Stimulated activated CD8-positive, alpha-beta memory T cell treated with anti-CD3 and anti-CD28 coated beads, Interleukin-15, amount 100 ng/mL, for 1 hour (primary cell): ENCODE measurements at places on chromosomes 2 and 18.

DNA sequence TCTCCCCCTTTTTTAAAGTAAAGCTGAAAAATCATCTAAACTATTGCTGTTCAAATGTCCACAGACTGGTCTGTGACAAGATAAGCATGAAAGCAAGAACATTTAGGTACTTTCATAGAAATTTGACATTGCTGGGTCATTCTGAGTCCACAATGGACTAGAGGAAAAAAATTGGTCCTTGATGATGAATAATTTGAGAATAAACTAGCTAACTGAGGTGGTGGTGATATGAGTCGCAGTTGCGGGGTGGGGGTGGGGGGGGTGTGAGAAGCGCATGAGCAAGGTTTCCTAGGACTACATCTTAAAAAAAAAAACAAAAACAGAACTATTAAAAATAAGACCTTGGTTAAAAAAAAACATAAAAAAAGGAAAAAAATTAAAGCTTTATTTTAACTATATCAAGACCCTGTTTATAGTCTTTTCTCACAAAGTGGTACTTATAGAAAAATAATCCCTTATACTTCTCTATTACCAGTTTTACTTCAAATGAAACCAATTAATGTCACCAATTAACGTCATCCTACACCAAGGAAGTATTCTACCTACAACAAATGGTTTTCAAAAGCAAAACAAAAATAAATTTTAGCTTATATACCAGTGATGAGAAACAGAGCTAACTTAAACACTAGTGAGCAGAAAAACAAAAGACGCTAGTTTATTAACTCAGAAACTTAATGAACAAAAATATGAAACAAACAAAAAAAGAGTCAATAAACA lies 88.1 kb downstream of the ASXL2 start:
- DNase-seq: no peak

- no peak for DNase-seq
These were observed 51.4 kb downstream of the OSBPL1A start for GRCh38 chr18:24346254-24346653.

DNA sequence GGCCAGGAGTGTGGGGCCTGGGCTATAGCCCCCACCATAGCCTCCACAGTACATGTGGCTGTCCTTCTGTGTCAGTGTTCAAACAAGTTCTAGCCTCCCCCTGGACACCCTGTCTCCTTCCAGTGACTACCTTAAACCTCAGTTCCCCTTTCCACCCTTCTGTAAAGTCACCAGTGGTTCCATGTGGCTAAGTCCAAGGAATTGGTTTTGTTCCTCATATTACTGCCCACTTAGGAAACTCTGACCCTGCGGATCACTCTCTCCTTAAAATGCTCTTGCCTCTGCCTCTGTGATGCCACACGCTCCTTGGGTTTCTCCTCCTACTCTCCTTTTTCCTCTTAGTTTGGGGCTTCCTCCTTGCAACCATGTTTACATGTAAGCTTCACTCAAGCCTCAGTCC lies 27.8 kb upstream of the REL start:
- DNase-seq: no peak

DNA sequence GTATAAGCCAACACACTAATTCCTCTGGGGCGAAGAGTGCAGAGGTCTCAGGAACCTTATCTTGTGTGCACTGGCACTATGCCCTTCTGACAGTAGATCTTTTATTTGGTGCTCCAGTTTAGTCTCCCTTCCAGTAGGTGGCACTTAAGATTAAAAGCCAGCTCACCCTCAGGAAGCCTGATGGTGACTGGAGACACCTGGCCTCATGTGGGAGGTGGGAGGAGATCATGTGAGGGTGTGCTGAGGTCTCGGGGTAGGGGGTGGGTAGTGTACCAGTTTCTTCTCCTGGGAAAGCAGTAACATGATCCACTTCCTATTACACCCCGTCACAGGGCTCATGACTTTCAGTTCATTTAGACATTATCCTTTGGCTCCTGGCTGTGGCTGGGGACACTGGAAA lies 654.9 kb downstream of the ADCYAP1 start:
- DNase-seq: no peak

GRCh38 chr2:21748501-21748900 lies 624.7 kb downstream of the TDRD15 start:
- no peak for DNase-seq

GRCh38 chr18:58858591-58859468 lies 5.8 kb upstream of the ZNF532 start:
- DNase-seq: no peak

DNA sequence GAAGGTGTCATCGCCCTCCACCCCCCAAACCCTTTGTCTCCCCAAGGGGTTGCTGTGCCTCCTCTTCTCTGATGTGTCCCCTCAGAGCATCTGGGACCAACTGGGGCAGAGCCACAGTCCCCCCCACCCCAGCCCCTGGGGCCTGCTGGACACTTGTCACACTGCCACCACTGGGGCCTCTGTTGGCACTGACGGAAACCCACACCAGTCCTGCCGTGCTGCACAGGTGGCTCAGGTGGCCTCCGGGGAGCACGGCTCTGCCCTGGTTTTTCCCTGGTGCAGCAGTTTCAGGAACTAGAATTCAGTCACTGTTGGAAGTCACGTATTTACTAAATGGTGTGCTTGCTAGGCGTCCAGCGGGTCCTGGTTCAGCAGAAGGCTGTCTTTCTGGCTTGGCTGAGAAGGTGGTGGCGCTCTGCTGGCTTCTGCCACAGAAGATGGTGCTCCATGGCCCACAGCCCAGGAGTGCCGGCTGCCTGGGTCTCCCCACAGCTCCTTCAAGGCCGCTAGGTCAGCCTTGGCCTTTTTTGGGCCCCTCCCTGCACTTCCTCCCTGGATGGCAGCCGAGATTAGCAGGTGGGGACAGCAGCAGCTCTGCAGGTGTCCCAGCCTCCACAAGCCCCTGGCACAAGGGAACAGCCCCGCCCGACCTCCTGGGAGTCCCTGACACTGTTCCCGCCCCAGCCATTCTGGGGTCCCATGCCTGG lies 18.6 kb upstream of the KLHL30 start:
- no peak for DNase-seq
